Gastroesophageal sphincter (tissue), 4 donors: ENCODE measurements at places on chromosomes 16 and 17.

DNA sequence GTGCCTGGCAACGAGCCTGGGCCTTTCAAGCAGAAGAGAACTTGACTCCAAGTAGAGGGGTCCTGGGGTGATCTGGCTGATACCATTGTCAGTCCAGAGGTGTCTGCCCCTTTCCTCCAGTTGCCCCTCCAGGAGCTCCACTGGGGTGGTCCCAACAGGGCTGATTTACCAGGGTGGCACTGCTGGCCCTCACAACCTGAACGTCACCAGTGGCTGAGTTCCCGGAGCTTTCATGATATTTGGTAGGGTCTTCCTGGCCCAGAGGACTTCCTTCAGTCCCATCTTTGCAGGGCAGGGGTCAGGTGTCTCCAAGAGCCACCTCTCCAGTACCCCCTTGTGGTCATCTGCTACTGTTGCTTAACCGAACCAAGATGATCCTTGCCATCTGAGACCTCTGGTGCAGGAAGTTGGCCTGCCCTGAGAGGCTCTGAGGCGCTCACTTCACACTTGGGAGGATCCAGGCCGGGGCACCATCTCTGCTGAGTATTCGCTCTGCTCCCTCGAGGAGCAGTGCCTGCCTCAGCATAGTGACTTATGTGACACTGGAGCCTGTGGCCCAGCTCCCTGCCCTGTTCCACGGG is 3.5 kb downstream of the LIMD2 start:
- ATAC-seq, result no peak

DNA sequence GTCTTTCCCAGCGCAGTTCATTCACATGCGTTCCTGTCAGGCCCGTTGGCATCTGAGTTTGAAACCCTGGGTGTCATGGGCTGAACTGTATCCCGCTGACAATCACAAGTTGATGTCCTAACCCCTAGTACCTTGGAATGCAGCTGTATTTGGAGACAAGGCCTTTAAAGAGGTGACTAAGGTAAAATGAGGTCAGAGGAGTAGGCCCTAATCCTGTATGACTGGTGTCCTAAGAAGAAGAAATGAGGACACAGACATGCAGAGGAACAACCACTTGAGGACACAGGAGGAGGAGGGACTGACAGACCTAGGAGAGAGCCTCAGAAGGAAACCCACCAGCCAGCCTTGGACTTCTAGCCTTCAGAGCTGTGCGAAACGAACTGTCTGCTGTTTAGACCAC is 33.1 kb downstream of the TRPV2 start:
- no peak for ATAC-seq

DNA sequence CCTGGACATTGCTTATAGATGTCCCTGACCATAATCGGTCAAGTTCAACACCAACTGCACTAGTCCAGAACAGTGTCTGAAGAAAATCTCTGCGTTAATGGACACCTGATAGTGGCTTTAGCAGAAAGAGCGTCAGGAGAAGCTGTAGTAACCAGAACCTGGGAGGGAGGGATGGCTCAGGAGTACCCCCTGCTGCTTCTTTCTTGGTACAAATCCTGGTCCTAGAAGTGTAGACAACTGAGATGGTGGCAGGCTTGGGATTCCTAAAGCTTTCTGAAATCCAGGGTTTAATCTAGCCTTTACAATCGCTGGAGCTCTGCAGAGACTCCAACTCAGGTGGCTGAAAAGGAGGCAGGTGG is 5.4 kb downstream of the MAP3K14 start:
- ATAC-seq, result no peak

DNA sequence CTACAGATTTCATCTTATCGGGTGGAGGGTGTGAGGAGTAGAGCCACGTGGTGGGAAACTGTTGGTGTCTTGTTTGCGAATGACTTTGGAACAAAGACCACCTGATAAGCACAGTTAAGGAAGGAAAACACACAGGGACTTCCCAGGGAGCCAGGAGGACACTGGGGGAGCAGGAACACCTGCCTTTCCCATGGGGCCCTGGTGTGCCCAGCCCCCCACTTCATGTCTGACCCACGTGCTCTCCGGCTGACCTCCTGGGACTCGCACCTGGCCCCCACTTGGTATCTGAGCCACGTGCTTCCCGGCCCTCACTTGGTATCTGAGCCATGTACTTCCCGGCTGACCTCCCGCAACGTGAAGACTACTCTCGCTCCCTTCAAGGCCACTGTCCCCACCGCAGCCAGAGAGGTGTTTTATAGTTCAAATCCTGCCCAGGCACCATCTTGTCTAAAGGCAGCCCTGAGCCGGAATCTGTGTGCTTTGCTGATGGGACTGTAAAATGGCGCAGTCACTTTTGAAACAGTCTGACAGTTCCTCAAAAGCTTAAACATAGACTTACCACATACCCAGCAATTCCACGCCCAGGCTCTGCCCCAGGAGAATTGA is 5.4 kb upstream of the CSNK1D start:
- ATAC-seq, result no peak

DNA sequence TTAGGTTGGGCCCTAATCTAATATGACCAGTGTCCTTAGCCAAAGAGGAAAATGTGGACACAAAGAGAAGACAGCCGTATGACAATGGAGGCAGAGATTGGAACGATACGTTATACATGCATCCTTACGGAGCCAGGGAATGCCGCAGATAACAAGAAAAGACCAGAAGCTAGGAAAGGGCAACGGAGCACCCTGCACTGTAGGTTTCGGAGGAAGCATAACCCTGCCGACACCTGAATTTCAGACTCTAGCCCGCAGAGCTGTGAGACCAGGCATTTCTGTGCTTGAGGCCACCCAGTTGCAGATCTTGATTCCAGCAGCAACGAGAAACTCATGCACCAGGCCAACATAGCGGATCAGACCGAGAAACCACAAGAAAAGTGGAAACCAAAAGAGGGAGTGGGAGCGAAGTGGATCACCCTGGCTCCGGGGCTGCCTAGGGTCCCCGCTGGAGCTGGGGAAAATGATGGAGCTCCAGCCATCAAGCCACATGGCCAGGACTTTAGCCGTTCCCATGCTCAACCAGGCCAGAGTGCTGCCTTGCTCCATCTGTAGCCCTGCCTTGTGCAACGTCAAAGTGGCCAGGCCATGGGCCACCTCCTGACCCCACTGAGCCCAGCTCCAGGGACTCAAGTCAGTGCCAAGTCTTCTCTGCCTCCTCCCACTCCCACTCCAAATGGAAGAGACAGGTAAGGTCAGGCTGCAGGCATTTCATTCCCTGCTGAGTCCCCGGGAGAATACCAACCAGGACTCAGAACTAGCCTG is 51.7 kb upstream of the RPL38 start:
- no peak for ATAC-seq

- no peak for ATAC-seq
These were observed 4.4 kb upstream of the MED9 start for GRCh38 chr17:17472333-17472920.
